NCI-H446 treated with DMSO at 0.1 percent for 48 hours (cell line): ENCODE measurements at places on chromosomes 13 and 19.
A peak's percentile ranks its signal among the peaks of the same experiment; 100 is the strongest.

GRCh38 chr19:37136111-37136510 is 36.4 kb downstream of the ZNF585A start:
- DNase-seq = no peak

GRCh38 chr13:113059891-113060290 is 45.7 kb upstream of the F7 start:
- no peak for DNase-seq

- no peak for DNase-seq
Measured at GRCh38 chr13:23752111-23753001, 136.8 kb downstream of the MIPEP start.

DNA sequence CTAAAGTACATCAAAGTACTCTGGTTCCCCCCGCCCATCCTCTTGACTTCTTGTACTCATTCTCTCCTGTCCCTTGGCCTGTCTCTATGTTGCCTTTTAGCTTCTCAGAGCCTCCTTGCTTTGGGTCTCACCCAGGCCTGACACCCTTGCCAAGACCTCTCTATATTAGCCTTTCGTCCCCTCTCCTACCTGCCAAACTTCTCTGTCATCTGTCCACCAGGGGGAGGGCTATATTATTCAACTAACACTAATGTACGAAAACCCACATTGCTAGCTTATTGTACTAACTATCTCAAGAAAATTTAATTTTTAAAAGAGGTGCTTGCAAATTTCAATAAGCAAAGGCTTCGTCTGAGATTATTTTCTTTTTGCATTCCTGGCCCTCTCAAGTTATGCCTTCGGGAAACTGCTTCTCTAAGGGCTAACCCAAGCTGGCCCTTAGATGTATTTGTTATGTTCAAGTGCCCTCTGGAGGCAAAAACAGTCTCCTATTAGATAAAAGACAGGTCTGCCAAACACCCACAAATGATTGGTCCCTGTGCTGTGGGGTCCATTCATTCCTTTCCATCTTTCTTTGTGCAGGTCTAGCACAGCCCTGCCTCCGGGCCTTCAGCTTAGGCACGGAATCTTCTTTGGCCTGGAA is 6.3 kb upstream of the MRPS31 start:
- peak; percentile 48 for DNase-seq

- DNase-seq = no peak
Measured at GRCh38 chr13:81058916-81059290, 718.0 kb upstream of the SPRY2 start.

DNA sequence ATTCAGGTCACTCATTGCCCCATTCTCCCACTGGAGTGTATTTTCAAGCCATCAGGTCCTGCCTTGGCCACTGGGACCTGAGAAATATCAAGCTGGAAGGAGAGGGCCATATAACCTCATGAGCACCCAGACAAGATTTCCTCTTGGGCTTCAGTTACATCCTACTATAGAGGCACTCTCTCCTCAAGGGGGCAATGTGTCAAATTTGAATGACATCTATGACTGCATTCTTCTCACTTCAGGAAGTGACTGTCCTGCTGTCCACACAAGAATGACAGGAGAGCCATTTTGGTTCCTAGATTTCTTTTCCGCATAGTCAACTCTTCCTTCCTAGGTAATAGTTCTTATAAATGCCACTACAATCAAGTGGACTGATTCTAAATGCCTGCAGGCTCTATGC is 416.2 kb downstream of the DIAPH3 start:
- no peak for DNase-seq

- peak; percentile 72 for DNase-seq
Measured at GRCh38 chr19:11560404-11561051, 1.5 kb upstream of the ELOF1 start.

GRCh38 chr19:46463516-46463915 is 7.8 kb downstream of the PNMA8A start:
- DNase-seq = no peak

DNA sequence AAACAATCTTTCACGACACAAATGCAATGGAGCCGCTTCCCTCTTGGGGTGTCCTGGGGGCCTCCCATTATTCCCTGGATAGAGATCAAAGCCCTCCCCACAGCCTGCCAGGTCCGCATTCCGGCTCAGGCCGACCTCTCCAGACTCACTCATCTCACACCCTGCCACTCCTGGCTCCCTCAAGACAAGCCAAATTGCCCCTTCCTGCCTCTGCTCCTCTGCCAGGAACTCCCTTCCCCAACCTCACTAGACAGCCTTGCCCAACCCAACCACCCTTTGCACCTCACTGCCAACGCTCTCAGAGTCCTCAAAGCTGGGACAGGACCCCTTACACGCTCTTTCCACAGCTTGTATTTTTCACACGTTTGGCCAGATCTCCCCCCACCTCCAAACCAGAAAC is 1.5 kb downstream of the ABHD17A start:
- DNase-seq = no peak

GRCh38 chr13:103839460-103839859 is 773.2 kb upstream of the SLC10A2 start:
- DNase-seq = no peak

GRCh38 chr19:37506387-37507166 is at the start of gene ZNF793:
ZNF793 (plus strand) TSS chr19:37506939; CDS start chr19:37523440, 16,501 bp downstream.
- DNase-seq = no peak
